IMR-90 (cell line): ENCODE measurements at places on chromosomes 7 and 10. TPM values are rescaled to one million over a fixed set of nuclear protein-coding genes. Genes with fewer than 3 reads are reported as not detected.

GRCh38 chr7:2008936-2009540 is 223.7 kb downstream of the MAD1L1 start:
- no peak for DNase-seq

GRCh38 chr7:2529161-2530070 is 9.8 kb downstream of the LFNG start:
- peak; percentile 52 for DNase-seq

RAMP3 gene
- not detected in 2 replicates for total RNA-seq

- no peak for DNase-seq
Observed at GRCh38 chr7:87552351-87552900, 48.3 kb downstream of the ABCB1 start.

CNTNAP2 gene
- total RNA-seq = not detected in 2 replicates

GRCh38 chr10:10482613-10483012 is 535.1 kb upstream of the CELF2 start:
- no peak for DNase-seq

DNA sequence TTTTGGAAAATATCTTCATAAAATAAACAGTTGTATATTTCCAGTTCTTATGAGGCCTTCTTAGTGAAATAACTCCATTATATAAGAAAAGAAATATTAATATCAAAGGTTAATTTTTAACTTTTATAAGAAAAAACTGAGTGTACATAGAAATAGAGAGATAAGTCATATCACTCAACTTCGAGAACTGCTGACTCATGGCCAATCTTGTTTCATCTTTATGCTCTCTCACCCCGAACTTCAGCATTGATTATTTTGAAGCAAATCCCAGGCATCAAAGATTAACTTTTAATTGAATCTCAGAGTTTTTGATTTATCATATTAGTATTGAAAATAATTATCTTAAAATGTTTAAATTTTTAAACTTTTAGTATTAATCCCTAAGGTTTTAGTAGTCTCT is 527.1 kb downstream of the GFRA1 start:
- DNase-seq = no peak

DNA sequence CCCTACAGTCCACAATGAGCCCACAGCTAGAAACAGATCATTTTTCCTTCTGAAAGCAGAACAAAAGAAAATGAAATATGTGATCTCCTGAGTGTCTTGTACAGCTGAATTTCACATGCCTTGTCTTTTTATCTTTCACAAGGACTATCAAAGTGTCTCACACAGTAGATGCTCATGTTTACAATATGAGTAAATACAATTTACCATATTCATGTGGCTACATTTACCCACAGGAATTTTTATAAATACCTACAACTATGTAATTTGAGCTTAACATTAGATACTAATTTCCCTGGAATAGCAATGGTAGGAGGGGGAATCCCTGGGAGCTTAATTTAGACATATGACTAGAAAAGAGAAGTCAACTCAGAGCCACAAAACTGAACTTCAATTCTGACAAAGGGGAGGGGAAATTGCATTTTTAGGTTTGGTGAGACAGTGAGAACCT is 186.2 kb downstream of the MACC1 start:
- DNase-seq = peak; percentile 50

MBL2 gene
- total RNA-seq = not detected in 2 replicates

DNA sequence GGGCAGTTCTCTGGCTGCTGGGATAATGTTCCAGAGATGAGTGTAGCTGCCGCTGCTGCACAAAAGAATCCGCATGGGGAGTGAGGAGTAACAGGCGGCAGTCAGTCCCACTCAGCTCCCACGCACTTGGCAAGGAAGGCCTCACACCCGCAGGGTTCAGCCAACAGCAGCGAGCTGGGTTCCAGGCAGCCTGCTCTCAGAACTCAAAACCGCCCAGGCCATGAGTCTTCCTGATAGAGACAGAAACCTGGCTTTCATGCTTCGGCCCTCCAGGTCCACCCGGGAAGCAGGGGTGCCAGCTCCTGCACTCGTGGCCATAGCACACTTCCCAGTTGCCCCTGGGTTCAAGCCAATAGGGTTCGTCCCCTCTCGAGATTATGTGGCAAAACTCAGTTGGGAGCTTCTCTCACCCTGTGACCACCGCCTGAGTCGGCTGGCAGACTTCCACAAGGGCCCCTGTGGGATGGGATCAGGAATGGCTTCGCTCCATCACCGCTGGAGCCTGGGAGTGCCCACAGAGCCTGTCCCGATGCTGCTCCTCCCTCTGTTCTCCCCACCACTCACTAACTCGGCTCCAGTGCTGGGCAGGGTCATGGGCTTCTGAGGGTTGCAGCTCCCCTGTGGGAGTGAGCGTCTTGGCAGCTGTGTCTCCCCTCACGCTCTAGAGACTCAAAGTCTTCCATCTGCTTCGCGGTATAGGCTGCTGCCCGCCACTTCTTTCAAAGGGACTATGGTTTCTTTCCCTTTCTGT is 20.6 kb downstream of the CLRN3 start:
- peak; percentile 1 for DNase-seq

- no peak for DNase-seq
Observed at GRCh38 chr7:36439624-36440023, 50.0 kb downstream of the ANLN start.

DNA sequence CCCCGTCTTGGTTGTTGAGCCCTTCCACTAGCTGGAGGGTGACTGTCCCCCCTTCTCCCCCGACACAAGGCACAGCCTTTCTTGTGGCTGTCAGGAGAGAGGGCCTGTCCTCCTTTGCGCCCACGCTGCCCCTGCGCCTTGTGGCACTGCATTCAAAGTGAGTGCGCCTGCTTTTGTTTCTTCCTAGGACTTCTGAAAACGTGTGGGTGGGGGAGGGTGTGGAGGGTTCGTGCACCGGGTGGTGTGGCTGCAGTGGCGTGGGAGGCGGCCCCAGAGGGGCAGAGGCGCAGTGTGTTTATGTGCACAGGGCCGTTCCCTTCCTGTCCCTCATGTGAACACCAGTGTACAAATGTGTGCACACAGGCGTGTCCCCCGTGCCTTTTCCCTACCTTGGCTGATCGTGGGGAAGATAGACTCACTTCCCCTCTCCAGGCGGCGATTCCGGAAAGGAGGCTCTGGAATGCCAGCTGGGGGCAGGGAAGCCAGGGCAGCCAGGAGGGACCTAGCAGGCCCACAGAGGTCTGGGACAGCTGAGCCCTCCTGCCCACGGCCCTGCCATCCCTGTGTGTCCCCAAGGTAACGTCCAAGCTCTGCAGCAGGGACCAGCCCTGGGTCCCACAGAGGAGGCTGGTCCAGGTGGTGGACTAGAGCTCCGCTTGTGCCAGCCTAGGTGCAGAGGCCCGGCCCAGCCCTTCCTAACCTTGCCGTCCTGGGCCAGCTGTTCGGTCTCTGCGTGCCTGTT is 88.8 kb downstream of the LHPP start:
- no peak for DNase-seq

DNA sequence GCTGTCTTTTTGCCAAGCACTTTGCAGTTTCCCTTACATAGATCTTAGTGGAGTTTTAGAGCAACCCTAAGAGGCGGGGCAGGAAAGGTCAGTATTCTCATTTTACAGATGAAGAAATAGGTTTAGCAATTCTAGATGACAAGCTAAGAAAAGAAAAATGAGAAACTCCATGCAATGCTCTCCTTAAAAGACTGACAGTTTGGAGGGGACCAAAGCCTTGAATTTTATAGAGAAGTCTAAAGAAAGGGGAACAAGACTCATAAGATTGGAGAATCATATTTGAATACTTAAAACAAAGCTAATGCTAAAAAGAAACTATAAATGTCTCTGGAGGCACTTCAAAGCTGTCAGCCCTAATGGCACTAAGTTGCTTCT is 19.6 kb downstream of the CEP55 start:
- no peak for DNase-seq

WEE2 gene
- not detected in 2 replicates for total RNA-seq

DNA sequence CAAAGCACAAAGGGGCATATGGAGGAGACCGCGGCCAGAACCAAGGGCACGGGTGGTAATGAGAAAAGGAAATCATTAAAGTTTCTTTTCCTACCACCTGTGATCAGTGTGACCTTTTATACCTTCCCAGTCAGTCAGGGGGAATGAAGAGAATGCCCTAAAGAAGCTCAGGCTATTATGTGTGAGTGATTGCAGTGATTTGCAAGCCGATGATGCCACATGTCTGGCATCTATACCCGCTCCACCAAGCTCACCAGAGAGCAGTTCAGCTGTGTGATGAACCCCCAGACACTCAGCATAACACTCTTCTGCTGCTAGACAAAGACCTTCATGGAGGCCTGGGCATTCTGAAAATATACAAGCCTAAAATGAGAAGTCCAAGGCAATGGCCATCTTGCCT is 106.2 kb upstream of the AGK start:
- no peak for DNase-seq

DNA sequence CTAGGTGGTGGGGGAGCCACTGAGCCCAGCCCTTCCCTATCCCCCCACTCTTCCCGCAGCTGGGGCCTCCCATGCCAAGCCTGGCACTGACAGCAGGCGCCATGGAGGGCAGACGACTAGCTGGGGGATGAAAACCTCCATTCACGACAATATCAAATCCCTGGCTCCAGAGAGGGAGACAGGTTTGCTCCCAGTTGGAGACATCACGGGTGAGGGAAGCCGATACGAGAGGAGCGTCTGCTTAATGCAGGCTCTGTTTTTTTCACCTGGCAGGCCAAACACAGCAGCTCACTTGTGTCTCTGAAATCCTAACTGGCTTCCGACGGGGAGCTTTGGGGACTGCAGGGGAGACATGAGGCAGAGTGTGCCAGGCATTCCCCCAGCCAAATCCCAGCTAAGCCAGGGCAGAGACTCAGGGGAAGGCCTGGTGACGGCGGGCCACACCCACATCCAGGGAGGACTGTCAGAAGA is 307.4 kb upstream of the ZMIZ1 start:
- no peak for DNase-seq

GNAT3 gene
- total RNA-seq = not detected in 2 replicates

GRCh38 chr10:92181575-92181974 is 109.3 kb downstream of the CPEB3 start:
- no peak for DNase-seq

SMKR1 gene
- not detected in 2 replicates for total RNA-seq

CACNB2 gene
- total RNA-seq = 0.28 and 0.36 TPM in 2 replicates

DNA sequence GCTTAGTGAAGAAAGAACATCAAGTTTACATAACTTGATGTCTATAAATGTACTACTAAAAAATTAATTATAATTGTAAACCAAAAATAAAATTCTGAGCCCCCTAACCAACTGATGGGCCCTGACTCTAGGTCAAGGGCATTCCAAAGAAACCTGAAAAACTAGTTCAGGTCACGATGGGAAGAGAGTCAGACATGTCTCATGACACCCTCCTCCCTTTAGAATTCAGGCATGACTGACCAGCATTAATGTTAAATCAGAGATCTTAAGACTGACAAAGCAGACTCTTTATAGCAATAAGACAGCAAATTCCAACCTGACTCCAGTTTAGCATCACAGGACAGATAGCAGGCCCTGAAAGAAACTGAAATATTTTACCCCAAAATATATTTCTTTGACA is 21.6 kb upstream of the OTUD1 start:
- DNase-seq = no peak
